ENCODE measurements at places on chromosomes 13 and 19.

GRCh38 chr13:73833325-73834070 is 300.7 kb downstream of the KLF12 start:
- no peak for DNase-seq

- no peak for DNase-seq
These were observed 16.1 kb upstream of the IRGC start for GRCh38 chr19:43699506-43700394.

- no peak for DNase-seq
These were observed 185.8 kb downstream of the OLFM4 start for GRCh38 chr13:53214433-53214832.

GRCh38 chr19:13726323-13726722 is 38.0 kb upstream of the MRI1 start:
- no peak for DNase-seq

DNA sequence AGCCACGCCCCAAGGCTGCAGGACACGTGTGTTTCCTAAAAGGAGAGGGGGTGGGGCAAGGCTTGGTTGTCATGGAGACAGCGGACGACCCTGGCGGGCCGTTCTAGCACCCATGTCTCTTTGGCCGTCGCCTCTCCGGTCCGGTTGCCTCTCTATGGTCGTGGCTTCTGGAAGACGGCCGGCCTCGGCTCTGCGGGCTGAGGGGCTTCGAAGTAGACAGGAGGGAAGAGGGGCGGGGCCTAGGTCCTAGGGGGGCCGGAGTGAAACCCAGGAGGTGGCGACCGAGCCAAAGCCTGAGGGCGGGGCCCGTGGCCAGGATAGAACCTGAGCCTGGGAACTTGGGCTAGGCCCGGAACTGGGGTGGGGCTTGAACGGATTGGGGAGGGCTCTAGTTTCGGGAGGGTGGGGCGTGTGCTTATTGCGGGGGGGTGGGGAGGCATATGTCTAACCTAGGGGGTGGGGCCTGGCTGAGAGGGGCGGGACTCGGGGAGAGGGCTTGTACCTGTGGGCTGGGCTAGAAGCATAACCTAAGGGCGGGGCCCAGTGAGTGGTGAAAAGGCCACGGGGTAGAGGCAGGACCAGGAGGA is 750 bp upstream of the SLC27A1 start:
- DNase-seq: peak; percentile 91

DNA sequence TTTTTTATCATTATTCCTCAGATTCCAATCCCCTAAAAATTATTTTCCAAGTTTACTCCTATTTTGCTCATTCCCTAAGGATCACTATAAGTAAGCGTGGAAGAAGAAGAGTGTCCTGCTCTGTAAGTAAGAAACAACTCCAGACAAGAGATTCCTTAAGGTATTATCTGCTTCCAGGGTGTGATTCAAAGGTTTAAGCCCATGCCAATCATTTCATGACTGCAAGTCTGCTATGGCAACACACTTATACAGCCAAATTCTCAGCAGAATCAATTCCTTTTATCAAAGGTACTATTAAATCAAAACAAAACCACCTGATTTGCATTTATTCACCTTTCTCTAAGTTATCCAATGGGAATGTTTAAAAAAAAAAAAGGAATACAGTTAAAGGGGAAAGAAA is 43.7 kb downstream of the FOXO1 start:
- no peak for DNase-seq

DNA sequence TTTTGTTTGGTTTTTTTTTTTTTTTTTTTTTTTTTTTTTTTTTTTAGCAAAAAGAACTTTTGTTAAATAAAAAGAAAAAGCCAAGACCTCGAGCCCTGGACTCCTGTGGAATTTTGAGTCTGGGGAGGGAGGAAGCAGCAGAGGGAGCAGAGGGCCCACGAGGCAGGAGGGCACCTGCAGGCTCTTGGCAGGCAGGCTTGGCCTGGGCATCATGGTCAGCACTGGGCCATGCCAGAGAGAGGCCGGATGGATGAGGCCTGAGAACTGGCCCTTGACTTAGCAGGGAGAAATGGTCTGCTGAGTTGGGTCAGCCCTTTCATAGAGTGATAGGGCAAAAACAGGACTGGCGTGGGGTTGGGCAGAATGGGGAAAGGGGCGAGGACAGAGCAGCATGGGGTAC is 100.4 kb downstream of the GPR12 start:
- no peak for DNase-seq

DNA sequence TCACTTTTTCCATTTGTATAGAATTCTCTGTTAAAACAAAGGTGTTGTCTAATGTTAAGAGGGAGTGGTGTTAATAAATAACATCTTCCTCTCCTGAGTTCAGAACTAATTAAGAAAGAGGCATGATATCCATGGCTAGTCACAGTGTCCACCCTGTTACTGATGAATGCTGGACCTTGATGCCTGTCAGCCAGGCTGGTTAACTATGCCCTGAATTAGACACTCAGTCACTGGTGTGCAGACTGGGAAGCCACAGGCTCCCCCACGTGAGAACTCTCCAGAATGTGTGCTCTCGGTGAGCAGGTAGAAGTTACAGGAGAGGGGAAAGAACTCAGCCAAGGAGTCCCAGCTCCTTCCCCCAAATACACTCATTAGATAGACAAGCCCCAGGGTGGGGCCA is 56.1 kb upstream of the RNF113B start:
- no peak for DNase-seq
